ENCODE measurements at places on chromosomes 3 and 15.
A peak's percentile ranks its signal among the peaks of the same experiment; 100 is the strongest.

DNA sequence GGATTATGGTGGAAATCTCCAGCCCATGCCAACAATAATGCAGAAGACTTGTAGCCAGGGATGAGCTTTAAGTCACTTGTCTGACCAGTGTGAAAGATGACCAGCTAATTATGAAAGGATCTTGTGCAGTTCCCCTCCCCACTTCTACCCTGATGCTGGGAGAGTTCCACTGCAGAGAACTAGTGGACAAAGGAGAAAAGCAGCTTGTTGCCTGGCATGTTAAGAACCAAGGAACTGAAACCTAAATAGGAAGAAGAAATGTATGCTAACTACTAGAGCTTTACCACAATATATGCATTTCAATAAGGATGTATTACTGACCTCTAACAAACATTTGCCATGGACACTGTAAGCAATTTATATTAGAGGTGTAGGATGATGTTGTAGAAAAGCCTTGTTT, 52.2 kb upstream of the CSTA start:
- DNase-seq: no peak

GRCh38 chr3:9781978-9782603, 10.2 kb downstream of the TADA3 start:
- no peak for DNase-seq

DNA sequence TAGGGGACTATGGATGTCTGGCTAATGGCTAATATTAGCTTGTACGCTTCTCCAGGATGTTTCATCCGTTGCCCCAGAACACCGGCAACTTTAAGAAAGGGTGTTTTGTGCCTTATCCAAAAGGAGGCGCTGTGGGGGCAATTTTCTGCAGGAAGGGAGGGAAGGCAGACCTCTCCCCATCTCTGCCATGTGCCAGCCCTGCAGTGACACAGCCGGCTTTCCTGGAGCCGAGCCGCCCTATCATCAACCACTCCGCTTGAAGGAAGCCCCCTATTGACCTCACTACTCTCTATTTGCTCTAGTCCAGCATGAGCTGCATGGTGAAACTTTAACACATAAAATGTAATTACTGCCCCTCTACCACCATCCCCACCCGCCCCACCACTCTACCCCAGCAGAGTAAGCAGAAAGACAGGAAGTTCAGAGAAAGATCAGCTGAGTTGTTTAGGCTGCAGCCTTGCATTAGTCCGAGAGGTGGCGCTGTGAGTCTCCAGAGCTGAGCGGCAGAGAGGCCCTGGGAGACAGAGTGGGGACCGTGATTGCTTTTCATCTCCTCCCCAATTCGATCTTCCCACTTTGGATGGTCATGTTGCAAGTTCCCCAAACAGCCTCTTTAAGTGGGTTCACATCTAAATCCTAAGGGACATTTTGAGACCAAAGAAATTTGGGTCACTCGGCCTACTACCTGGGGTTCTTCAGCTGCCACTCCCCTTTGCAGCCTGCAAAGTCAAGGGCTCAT, 24.5 kb upstream of the RAD18 start:
- DNase-seq: peak; percentile 79

DNA sequence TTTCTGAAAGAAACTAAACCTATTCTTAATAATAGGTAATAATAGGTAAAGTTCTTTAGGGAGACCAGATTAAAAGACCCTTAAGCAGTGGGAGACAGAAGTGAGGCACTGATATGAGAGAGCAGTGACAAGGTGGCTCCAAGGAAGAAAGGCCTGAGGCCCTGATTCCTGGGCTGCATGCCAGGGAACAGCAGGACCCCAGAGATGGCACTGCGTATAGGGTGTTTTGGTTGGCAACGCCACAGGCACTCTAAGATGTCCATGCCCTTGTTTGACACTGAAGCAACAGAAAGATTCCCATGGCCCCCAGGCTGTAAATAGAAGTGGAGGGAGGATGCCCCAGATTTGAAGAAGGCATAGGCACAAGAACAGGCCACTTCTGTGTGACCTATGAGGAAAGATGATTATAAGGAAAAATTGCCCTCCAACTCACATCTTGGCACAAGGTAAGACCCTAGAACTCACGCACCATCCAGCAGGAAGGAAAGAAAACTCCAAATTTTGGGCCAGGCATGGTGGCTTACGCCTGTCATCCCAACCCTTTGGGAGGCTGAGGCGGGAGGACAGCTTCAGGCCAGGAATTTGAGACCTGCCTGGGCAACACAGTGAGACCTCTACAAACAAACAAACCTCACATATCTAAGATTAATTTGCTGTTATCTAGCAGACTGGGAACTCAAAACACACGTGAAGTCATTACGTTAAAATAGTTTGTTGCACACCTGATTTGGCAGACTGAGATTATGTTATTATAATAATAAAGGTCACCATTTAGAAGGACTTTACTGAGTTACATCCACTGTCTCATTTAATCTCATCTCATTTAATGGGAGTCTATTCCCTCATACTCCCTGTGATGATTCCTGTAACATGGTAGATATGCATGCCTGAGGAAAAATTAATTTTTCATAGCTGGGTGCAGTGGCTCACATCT, 10.5 kb upstream of the BLM start:
- DNase-seq: no peak

GRCh38 chr15:47371939-47372338, 345.4 kb upstream of the SEMA6D start:
- DNase-seq: no peak

DNA sequence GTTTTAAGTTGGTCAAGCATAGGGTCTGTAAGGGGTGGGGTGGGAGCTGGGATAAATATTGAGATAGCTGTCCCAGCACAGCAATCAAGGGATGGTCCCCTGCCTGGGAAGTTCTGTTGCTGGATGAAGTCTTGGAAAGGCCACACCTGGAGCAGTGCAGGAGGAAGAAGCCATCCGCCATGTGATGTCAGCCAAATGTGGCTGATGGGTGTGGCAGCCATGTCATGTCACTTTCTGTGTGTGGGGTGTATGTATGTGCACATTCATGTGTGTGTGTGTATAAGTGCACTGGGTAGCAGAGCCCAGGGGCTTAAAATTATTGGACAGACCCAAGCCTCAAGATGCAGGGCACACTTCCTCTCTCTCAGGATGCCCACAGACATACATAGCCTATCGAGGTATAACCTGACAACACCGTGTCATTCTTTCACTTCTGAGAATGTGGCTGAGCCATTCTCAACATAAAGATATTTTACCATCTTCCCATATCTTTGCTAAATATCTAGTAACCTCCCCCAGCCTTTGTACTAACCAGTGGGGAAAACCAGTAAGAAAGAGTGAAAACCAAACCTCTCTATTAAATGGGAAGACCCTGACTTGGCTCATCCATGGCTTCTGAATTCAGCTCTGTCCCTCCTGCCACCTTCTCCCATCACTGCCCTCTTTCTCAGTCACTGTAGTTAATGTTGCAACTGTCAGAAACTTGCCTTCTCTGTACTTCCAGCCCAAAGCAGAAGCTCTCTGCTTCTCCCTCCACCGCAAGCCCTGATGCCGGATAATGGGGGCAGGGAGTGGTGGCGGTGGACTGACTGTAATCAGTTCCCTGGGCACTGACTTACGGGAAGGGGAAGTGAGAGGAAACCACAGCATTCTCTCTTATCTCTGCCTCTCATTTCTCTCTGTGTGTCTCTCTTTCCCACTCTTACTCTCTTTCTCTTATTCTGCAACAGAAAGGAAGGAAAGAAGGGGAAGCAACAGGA, 11.2 kb downstream of the TNFSF10 start:
- DNase-seq: peak; percentile 75

DNA sequence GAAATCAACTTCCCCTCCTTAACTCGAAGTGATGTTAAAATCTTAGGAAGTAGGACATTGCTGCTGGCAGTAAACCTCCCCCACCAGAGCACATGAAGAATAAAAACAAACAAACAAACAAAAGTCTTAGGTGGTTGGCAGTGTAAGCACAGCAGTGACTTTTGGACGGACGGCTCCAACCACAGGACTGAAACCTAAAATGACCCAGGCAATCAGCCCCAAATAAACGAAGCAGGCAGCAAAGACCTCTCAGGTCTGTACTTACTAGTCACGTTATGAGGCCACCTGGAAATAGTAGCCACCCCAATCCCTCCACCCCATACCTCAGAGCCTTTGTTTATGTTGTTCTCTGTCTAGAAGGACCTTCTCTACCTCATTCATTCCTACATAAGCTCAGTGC, 33.5 kb upstream of the HES1 start:
- DNase-seq: no peak

GRCh38 chr3:144010371-144010770, 38.7 kb downstream of the DIPK2A start:
- DNase-seq: no peak

GRCh38 chr3:157127831-157128767, 31.8 kb downstream of the CCNL1 start:
- DNase-seq: peak; percentile 91

GRCh38 chr3:119894195-119894594, 112.3 kb downstream of the NR1I2 start:
- no peak for DNase-seq

DNA sequence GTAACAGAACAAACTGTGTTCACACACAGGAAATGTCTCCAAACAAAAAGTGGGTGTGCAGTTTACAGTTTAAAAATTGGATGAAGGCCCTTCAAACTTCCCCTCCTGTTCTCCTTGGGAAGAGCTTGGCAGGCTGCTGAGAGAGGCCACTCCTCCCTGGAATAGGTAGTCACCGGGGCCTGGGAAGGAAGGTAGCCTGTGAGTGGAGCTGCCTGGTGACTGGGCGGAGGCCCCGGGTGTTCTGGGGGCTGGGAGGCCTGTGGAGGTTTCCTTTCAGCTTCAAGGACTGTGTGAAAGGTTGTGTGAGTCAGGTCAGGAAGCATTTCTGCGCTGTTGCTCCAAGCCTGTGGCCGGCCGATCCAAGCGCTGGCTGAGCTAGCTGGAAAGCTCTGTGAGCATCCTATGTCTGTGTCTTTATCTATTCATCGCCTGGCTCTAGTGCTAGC, 14.1 kb downstream of the SLCO3A1 start:
- no peak for DNase-seq

DNA sequence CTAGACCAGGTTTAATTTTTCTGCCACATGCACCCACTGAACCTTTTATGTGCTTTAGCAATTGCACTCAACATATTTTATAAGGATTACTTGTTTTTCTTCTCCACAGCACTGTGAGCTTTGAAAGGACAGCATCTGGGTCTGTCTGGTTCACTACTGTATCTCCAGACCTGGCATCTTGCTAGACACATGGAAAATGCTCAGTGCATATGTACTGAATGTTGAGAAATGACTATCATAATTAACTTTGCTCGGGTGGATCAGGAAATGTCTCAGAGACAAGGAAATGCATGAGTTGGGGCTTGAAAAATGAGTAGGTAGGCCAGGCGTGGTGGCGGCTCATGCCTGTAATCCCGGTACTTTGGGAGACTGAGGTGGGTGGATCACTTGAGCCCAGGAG, 40.2 kb downstream of the DOCK3 start:
- DNase-seq: no peak

- peak; percentile 53 for DNase-seq
Measured at GRCh38 chr3:141795276-141795675, 32.1 kb downstream of the GRK7 start.

DNA sequence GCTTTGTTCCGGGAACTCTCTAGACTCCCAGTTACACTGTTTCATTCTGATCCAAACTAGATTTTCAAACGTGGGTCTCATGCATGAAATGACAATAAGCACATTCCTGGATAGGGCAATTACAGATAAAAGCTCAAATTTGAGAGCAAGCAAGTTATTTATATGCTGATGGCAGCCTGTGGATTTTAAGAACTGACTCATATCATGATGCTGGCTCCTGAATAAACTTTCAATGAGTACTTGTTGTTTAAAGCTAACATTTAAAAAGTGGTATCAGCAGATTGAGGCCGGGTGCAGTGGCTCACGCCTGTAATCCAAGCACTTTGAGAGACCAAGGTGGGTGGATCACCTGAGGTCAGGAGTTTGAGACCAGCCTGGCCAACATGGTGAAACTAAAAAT, 66.6 kb downstream of the LEO1 start:
- no peak for DNase-seq

- DNase-seq: no peak
Measured at GRCh38 chr3:29506502-29506901, 225.6 kb downstream of the RBMS3 start.

GRCh38 chr15:93141371-93141794, 52.4 kb upstream of the RGMA start:
- DNase-seq: peak; percentile 8

GRCh38 chr3:53171827-53172505, 11.0 kb downstream of the PRKCD start:
- no peak for DNase-seq

GRCh38 chr3:79297245-79297960, 470.4 kb downstream of the ROBO1 start:
- DNase-seq: no peak

- no peak for DNase-seq
Measured at GRCh38 chr3:112644453-112644852, 3.5 kb upstream of the CCDC80 start.

GRCh38 chr3:141276398-141276797, 44.8 kb downstream of the PXYLP1 start:
- DNase-seq: no peak

GRCh38 chr3:146540978-146541377, 3.4 kb downstream of the PLSCR1 start:
- no peak for DNase-seq

DNA sequence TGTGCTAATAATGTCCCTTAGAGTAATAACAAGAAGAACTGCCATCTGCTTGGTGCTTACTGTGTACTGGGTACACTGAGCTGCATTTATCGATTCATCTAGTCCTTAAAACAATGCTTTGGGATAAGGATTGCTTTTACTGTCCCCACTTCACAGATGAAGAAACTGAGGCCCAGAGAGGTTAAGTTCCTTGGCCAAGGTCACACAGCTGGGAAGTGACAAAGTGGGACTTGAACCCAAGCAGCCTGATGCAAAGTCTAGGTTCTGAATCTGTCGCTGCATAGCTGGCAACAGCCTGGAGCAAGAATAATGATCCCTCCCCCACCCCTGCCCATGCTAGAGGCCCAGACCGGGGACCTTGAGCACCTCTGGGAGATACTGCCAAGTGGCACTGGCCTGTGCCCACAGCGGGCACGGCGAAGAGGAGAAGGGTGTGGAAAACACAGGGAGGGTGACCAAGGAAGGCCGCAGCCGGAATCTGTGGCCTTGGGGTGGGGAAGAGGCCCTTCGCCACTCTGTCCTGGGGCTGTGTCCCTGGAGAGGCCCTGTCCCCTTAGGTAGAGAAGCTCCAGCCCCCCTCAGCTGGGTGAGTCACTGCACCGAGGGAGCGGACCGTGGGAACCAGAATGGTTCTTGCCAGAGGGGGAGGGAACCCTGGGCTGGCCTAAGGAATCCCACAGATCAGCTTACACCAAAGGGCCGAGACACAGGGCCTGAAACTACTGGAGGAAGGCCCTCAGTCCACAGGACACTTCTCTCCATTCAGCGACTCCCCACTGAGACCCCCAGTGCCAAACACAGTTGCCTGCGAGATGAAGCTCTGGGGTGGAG, 3.5 kb downstream of the PLXND1 start:
- DNase-seq: no peak

GRCh38 chr15:56568466-56569167, 103.7 kb upstream of the MNS1 start:
- no peak for DNase-seq

GRCh38 chr15:51130344-51130743, 35.6 kb upstream of the TNFAIP8L3 start:
- no peak for DNase-seq

Measured in activated CD8-positive, alpha-beta T cell treated with anti-CD3 and anti-CD28 coated beads for 36 hours (primary cell).